ENCODE measurements at places on chromosomes 5 and 9.

- no peak for DNase-seq
Observed at GRCh38 chr5:58797021-58797420, 214.1 kb downstream of the RAB3C start.

GRCh38 chr5:142798099-142798770, 28.1 kb downstream of the ARHGAP26 start:
- no peak for DNase-seq

GRCh38 chr5:160474084-160474483, 52.4 kb downstream of the PTTG1 start:
- no peak for DNase-seq

GRCh38 chr9:113409883-113410206, 630 bp downstream of the POLE3 start:
- no peak for DNase-seq

- no peak for DNase-seq
Observed at GRCh38 chr5:50593681-50594080, 72.8 kb upstream of the PARP8 start.

- no peak for DNase-seq
Observed at GRCh38 chr9:127216888-127217217, 47.7 kb upstream of the GARNL3 start.

DNA sequence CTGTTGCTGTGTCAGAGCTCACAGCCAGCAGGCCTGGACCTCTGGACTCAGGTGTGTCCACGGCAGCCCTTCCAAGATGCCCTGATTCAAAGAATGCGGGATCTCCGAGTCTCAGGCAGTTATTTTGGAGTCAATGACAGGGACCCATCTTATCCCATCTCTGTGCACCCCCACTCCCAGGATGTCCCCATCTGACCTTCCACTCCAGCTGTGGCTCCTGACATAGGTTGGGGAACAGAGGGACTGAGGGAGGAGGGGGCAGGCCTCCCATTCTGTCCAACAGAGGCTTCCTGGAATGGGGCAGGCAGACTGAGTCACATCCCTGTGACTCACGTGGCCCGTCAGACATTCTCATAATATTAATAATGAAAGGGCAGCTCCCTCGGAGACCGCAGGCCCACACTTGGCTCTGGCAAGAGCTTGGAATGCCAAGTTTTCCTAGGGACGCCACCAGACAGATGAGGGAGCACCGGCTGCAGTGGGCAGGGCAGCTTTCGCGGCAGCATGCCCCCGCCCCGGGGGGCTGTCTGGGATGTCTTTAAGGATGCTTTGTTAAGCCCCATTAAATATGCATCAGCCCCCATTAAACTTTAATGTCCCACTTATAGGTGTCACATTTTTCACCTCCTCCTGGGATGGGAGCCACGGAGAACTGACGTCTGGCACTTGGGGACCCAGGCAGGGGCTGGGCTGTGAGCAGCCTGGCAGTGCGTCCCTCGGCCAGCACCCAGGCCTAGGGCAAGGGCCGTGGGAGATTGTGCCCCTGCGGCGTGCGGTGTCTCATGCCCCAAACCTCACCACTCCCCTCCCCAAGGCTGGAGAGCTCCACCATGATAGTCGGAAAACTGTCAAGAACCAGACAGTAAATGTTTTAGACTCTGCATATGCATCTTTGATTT, 23.6 kb upstream of the FIBCD1 start:
- no peak for DNase-seq

- no peak for DNase-seq
Observed at GRCh38 chr9:35741740-35742139, 7.3 kb downstream of the GBA2 start.

DNA sequence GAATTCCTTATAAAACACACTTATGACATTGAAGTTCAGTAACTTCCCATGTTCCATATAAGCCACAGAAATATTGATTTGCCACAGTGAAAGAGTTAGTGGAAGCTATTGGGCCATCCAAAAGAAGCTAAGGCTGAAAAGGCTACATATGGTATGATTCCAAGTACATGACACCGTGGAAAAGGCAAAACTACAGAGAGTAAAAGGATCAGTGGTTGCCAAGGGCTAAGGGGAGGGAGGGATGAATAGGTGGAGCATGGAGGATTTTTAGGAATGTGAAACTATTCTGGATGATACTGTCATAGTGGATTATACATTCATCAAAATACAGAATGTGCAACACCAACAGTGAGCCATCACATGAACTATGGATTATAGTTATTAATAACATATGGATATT, 109.7 kb downstream of the F2RL2 start:
- no peak for DNase-seq

DNA sequence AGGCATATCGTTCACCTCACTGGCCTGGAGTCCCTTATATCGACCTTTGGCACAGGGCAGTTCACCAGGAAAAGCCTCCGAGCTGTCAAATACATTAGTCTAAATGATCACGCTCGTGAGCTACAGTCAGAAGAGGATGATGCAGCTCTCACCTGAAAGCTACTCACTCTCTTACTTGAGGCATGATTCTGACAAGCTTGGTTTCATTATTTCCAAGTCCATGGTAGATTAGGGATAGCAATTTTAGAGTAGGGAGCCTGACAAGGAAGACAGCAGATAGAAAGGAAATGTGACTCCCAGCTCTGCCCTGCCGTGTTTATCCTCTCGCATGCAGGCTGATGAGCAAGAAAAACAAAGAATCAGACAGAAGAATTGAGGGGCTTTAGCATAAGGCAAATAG, 98.0 kb upstream of the MAP1B start:
- DNase-seq: no peak

All from HuH-7 (cell line).